HAP-1 (cell line): ENCODE measurements at places on chromosomes 5 and 9.

DNA sequence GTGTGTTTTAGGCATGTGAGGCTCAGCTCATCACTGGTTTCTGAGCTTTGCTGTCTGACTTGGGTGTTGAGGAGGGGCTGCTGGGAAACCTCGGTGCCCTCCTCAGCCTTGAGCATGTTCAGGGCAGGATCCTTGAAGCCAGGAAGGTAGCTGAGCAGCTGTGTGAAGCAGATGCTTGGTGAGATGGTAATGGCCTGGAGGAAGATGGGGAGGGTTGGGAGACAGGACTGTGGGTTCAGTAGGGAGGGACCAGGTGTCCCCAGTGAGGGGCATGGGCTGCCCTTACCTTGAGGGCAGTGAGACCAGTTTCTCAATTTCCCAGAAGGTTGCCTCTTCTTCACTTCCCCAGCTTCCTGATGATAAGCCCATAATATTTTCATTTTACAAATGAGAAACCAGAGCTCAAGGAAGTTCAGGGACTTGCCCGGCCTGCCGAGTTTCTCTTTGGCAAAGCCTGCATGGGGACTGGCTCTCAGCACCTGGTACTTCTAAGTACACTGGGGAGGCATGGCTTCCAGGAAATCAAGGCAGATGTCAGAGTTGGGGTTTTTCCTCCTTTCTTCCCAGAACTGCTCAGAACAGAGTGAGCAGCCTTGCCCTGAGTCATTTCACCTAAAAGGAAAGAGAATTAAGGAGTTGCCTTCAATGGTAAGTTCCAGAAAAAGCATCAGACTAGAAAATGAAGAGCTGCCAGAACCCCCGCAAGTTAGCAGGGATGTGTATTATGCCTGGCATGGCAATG is 225.7 kb downstream of the MAST4 start:
- DNase-seq: no peak

GRCh38 chr5:168990679-168991078 is 310.3 kb downstream of the SLIT3 start:
- no peak for DNase-seq

DNA sequence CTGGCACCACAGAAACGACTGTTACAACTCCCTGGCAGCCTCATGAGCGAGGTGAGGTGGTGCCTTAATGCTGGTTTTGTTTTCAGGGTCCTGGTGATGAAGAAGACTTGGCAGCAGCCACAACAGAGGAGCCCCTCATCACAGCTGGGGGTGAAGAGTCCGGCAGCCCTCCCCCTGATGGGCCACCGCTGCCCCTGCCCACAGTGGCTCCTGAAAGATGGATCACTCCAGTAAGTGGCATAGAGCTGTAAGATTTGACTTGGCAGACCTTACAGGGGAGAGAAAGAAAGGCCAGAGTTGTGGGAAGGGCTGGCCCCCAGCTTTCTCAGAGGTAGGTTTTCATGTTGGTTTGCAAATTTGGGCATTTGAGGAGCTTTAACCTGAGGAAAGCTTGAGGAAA is 72.2 kb downstream of the COL15A1 start:
- DNase-seq: no peak

- no peak for DNase-seq
Measured at GRCh38 chr9:4226331-4227250, 73.3 kb downstream of the GLIS3 start.

- no peak for DNase-seq
Measured at GRCh38 chr5:82721087-82721410, 356.1 kb downstream of the TMEM167A start.

- DNase-seq: no peak
Measured at GRCh38 chr5:87195104-87195591, 72.5 kb upstream of the RASA1 start.

GRCh38 chr5:133947431-133947841 is 21.0 kb downstream of the C5orf15 start:
- no peak for DNase-seq

DNA sequence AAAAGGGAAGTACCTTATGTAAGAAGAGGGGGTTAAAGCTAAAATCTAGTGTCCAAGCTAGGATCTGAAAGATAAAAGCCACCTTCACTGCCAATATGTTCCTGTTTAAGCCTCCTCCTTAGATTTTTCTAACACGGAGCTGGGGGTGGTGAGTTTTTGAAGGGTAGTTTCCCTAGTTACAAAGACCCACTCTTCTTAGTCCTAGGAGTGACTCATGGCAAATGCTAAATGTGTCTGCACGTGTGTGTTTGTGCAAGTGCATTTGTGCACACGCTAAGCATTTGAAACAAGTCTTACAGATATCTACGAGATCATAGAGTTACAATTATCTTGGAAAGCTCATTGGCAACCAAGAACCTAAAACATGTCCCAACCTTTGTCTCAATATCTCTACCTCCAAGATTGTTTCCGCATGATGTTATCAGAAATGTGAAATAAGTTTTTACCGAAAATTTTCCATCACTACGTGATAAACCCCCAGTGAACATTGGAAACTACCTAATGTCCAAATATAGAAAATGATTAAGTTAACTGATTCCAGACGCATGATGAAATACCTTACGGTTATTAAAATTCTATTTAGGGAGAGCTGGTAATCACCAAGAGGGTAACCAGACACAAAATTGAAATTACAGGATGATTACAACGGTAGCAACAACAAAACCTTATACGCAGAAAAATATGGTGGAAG is 78.0 kb upstream of the HRH2 start:
- no peak for DNase-seq

DNA sequence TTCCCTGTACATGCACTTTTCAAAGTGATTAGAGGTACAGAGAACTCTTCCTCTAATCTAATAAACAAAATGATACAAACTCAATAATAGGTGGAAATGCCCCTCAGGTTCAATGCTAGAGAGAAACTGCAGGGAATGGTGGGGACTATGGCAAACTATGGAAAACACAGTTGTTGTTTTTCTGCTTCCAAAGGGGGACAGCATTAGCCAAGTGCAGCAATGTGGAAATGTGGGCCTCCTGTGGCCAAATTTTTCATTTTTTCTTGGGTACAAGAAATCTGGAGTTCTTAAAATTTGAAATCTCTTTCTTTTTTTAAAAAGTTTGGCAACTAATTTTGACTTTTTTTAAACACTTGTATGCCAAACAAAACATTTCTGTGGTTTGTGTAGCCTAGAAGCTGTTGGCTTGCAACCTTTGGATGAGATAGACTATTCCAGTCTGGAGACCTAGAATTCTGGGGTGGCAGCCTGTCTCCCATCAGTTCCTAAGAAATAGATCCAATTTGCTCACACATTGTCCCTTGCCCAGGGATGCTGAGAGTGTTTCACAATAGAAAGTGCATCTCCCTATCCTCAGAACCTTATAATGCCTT is 218.6 kb downstream of the PAPPA start:
- no peak for DNase-seq

DNA sequence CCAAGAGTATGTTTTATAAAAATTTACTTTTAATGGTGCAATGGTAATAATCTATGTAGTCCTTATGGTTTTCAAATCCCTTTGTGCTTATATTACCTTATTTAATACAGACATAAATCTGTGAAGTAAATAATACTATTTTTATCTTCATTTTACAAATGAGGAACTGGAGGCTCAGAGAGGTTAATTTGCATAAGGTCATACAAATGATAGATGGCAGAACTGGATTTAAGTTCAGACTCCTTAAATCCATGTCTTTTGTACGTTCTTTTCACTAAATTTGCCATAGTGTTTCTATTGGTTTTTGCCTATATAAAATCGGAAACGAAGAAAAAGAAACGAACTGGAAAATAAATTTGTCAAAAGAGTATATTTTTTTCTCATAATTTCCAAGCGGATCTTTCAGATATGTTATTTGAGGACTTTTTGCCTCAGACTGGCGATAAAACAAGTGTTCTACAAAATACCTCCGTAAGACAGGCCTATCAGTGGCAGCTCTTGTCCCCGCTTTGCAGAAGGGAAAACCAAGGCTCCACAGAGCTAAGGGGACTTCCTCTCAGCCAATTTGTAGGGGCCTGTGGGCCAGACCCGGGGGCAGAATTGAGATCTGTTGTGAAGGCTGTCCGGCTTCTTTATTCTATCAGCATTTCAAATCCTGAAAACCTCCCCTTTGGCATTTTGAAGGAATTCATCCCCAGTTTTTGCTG is 1.1 kb upstream of the TNFAIP8 start:
- DNase-seq: no peak

- DNase-seq: no peak
Measured at GRCh38 chr5:37435261-37435660, 56.1 kb downstream of the WDR70 start.

DNA sequence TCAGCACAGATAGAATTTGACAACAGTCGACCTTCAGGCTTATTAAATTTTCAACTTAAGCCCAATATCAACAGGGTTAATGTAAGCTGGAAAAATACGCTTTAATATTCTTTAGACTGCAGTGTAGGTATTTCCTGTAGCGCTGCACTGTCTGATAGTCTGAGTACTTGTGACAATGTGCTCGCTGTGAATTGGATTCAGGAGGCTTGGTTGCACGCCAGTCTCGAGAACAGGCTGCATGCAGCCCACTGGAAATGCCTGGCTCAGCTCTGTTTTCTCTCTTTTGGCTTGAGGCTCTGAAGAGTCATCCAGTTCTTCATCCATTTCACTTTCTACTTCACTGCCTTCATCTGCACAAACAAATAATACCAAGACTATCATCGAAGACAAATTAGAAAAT is 300.9 kb downstream of the RFX3 start:
- DNase-seq: no peak

DNA sequence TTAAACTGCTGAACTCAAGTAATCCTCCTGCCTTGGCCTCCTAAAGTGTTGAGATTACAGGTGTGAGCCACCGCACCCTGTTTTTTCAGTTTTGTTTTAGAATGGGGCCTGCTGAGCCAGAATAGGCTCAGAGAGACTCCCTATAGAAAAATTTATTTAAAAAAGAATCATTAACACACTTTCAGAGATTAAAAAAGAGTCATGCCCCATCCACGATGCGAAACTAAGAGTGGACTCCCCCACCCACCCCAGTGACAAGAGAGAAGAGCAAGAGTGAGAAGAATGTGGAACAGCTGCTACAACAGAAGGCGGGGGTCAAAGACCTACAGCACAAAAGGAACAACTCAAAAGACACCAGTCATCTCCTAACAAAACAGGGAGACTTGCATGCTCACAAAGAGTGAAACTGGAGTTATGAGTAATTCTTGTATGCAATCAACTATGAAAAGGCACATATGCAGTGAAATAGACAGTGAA is 47.2 kb downstream of the GLDC start:
- no peak for DNase-seq

DNA sequence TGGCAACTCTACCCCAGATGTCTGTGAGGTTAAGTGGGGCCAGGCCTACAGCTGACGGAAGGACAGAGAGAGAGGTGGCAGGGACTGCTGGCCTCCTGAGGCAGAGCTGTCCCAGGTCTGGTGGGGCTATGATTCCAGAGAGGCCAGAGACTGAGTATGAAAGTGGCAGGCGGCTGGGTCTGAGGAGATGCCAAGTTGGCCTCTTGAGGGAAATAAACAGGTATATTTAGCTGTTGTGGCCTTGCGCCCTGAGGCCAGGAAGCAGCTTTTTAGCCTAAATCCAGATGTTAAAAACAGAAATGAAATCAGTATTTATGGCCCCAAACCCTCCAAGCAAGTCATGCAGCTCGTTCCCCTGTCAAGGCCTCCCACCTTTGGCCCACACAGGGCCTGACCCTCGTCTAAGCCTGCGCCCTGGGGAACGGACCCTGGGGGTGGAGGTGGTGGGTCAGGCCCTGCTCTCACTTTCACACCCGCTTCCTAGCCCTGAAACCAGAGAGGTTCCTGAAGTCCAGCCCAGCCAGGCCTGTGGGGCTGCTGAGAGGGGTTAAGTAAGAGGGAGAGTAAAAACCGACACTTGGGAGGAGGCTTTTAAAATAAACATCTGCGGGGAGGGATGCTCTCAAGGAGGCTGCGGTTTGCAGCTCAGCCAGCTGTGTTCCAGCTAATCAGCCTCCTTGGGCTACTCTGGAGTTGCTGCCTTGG is 18.7 kb downstream of the PCDHGC5 start:
- no peak for DNase-seq

GRCh38 chr5:150562832-150563231 is 54.9 kb downstream of the NDST1 start:
- peak; percentile 52 for DNase-seq

DNA sequence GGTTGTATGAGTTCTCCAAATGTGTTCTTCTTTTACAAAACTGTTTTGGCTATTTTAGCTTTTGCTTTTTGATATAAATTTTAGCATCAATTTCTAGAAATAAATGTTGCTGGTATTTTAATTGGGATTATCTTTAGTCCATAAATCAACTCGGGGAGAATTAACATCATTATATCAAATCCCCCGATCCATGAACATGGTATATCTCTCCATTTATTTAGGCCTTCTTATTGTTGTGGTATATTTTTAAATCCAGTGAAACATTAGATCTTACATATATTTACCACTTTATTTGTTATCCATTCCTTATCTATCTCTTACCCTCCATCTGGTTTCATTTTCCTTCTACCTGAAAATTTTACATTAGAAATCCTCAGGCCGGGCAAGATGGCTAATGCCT is 7.3 kb upstream of the CDKN2AIPNL start:
- no peak for DNase-seq

- no peak for DNase-seq
Measured at GRCh38 chr5:169649486-169649885, 12.4 kb downstream of the DOCK2 start.

GRCh38 chr5:107485184-107485583 is 185.6 kb downstream of the EFNA5 start:
- DNase-seq: no peak

DNA sequence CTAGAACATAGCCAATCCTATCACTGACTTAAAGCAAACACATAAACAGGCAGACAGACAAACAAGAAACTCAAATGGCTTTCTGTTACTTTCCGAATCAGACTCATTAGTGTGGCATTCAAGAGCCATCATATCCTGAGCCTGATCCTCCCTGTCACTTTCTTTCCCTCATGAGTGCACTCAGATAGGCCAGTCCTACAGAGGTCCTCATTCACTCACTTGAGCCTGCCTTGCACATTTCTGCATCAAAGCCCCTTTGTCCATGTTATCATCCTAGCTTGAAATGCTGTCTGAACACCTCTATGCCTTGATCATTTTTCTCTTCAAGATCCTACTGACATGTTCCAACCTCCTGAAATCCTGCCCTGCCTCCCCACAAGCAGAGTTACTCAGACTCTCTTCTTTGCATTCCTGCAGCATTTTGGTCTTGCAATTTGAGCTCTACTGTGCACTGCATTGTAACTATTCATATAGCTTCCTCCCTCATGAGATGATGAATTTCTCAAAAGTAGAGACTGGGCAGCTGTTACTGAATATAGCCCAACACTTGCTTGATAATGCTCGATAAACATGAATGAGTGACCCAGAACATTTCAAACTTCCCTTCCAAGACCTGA is 126.9 kb downstream of the PALM2AKAP2 start:
- DNase-seq: no peak

DNA sequence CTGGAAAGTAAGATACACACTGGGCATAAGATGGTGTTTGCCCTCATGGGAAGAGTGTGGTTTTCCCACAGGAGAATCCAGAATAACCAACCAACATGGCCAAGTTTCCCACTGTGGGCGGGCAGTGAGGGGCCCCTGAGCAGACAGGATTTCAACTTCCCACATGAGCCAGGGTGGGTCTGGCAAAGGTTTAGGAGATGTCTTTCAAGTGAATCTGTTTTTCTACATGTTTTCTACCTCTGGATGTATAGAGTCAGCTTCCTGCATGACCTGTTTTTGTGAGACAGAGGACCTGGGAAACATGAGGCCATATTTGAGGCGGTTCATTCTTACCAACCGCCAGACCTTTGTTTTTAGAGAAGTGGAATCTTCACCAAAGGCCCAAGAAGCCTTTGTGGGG is 100.5 kb downstream of the TLE4 start:
- no peak for DNase-seq
